Karpas-422 (cell line): ENCODE measurements at places on chromosomes 2 and 18.

DNA sequence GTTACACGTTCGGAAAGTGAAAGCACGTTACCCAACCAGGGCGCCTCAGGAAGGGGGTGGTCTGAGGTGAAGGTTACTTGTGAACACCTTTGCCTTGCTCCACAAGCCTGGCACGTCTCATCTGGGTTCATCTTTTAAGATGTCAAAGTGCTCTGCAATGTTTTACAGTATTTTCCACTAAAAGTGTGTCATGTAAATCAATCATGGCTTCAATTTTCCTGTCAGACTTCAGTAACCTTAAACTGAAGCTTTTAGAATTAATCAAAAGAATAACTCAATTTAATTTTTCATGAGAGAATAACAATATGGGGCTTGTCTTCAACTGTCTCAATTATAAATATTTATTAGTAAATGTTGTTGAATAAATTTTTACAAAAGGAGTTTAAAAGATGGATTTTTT, 93.3 kb upstream of the FANCL start:
- DNase-seq, result no peak
- no peak overlapping the region for H3K4me3 ChIP-seq
- H3K36me3 ChIP-seq, result no peaks in the 10 kb centered on the region
- H3K27ac ChIP-seq, result no peak overlapping the region

- no peaks in the 10 kb centered on the region for H3K27me3 ChIP-seq
- no peak overlapping the region for H3K27ac ChIP-seq
- no peak overlapping the region for H3K4me3 ChIP-seq
- no peak for DNase-seq
Measured at GRCh38 chr2:38907743-38908562, 18.3 kb downstream of the ARHGEF33 start.

DNA sequence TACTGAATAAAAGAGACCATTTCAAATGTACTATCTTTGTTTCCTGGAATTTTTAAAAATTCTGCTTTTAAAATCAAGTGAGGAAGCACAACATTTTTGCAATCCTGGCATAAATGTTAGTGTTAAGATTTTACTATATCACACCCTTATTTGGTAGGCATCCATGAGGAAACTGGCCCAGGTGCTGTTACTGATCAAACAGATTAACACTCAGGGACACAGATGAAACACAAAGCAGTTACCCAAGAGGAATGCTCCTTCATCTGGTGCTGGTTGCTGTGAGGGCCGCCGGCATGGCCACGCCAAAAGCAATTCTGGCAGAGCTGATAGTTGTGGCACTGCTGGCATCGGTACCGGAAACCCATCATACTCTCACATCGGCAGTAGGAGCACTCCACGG, 96.8 kb downstream of the DTNB start:
- no peaks in the 10 kb centered on the region for H3K27me3 ChIP-seq
- H3K36me3 ChIP-seq, result no peaks in the 10 kb centered on the region
- no peak for DNase-seq
- no peak overlapping the region for H3K4me3 ChIP-seq

- no peak overlapping the region for H3K4me3 ChIP-seq
- H3K27ac ChIP-seq, result no peak overlapping the region
- no peaks in the 10 kb centered on the region for H3K4me1 ChIP-seq
Measured at GRCh38 chr18:11669271-11669947, 19.7 kb upstream of the GNAL start.

DNA sequence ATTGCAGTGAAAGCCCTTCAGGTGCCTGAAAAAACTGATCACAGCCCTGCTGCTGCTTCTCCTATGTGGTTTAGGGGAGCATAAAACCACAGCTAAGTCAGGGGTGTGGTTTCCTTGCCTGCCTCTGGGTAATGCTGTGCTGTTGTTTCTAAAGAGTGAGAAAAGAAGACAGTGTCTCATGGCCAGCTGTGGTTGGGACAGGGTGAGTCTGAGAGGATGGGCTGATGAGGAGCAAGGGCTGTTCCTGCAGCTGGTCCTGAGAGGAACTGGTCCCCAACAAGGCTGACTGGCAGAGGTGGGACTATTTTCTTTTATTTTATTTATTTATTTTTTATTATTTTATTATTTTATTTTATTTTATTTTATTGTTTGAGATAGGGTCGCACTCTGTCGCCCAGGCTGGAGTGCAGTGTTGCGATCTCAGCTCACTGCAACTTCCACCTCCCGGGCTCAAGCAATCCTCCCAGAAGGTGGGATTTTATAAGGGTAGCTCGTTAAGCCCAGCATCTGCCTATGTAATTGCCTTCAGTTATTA, 236.7 kb downstream of the FHOD3 start:
- H3K4me3 ChIP-seq, result no peak overlapping the region
- H3K4me1 ChIP-seq, result no peaks in the 10 kb centered on the region
- H3K27ac ChIP-seq, result no peak overlapping the region
- H3K27me3 ChIP-seq, result no peaks in the 10 kb centered on the region
- no peak for DNase-seq

DNA sequence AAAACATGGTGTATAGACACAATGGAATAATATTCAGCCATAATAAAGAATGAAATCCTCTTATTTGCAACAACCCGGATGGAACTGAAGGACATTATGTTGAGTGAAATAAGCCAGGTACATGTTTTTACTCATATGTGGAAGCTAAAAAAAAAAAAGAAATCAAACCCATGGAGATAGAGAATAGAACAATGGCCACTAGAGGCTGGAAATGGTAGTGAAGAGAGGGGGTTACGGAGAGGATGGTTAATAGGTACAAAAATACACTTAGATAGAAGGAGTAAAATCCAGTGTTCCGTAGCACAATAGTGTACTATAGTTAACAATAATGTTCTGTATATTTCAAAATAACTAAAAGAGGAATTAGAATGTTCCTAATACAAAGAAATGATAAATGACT, 12.8 kb upstream of the KIAA2012 start:
- peaks cover 3% of the 10 kb centered on the region; the same call in 1 of the 2 replicates for H3K4me1 ChIP-seq
- no peaks in the 10 kb centered on the region for H3K36me3 ChIP-seq
- no peaks in the 10 kb centered on the region for H3K27me3 ChIP-seq
- H3K4me3 ChIP-seq, result no peak overlapping the region
- H3K27ac ChIP-seq, result no peak overlapping the region

DNA sequence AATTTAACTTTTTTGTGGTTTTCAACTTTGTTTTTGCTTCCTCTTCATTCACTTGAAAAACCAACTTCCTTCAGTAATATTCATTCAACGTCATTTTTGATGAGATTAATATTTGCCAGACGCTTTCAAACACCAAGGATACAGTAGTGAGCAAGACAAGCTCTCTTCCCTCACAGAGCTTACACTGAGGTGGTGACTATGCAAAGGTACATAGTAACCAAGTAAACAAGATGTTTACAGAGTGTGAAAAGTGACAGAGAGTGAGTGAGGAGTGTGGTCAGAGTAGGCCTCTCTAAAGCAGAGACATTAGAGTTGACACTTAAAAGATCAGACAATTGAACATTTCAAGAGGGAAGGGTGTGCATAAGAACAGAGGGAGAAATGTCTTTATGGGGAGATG, 155.5 kb downstream of the TMEM247 start:
- H3K27ac ChIP-seq, result no peak overlapping the region
- DNase-seq, result no peak
- no peak overlapping the region for H3K4me3 ChIP-seq
- H3K27me3 ChIP-seq, result no peaks in the 10 kb centered on the region

DNA sequence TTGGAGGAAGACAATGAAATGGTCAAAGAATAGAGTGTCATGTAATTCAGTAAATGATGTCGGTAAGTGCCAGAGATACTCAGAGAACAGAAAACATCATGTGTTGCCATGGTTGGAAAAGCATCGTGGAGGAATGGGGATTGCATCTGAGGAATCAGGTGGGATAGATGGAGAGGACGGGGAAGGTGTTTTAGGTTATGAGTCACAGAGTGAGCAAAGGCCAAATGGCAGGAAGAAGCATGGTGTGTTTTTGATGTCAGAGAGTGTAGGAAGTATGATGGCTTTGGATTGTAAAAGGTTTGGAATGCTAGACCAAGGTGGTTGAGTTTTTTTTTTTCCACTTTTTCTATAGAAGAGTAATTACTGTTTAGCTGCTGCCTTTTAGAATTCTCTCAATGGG, 27.5 kb upstream of the CD28 start:
- H3K27ac ChIP-seq, result no peak overlapping the region
- H3K27me3 ChIP-seq, result no peaks in the 10 kb centered on the region

- no peak for DNase-seq
- no peaks in the 10 kb centered on the region for H3K36me3 ChIP-seq
- H3K27me3 ChIP-seq, result no peaks in the 10 kb centered on the region
- no peaks in the 10 kb centered on the region for H3K4me1 ChIP-seq
- no peak overlapping the region for H3K27ac ChIP-seq
Measured at GRCh38 chr2:60741576-60741975, 14.5 kb upstream of the PAPOLG start.

- H3K36me3 ChIP-seq, result no peaks in the 10 kb centered on the region
- peaks cover 45% of the 10 kb centered on the region for H3K4me1 ChIP-seq
- no peak overlapping the region for H3K27ac ChIP-seq
- no peak for DNase-seq
Measured at GRCh38 chr2:241363426-241363825, 7.3 kb downstream of the FARP2 start.

GRCh38 chr2:16254356-16254965, 314.1 kb downstream of the MYCN start:
- H3K27me3 ChIP-seq, result no peaks in the 10 kb centered on the region
- H3K36me3 ChIP-seq, result no peaks in the 10 kb centered on the region
- no peak for DNase-seq
- no peak overlapping the region for H3K4me3 ChIP-seq
- H3K4me1 ChIP-seq, result no peaks in the 10 kb centered on the region
